ENCODE measurements at places on chromosomes 6 and 20.

DNA sequence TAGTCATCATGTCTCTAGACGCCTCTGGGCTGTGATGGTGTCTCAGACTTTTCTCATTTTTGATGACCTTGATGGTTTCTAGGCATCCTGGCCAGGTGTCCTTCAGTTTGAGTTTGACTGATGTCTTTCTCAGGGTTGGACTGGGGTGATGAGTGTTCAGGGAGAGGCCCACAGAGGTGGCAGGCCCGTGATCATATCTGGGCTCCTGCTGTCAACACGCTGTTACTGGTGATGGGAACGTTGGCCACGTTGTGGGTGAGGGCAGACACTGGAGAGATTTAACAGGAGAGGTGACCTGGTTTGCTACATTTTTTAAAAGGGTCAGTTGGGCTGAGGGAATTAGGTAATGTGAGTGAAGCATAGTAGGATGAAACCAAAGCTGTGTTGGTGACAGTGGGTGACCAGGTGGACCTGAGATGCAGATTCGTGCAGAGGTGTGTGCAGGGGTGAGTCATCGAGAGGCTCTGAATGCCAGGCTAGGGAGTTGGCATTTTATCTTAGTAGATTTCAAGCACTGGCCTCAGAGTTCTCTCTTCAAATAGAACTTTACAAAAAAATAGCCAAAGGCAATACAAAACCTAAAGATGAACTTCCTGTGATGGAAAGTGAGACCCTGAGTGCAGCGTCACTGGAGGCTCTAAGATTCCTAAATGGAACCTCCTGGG, 174.1 kb downstream of the CDH26 start:
- DNase-seq, result no peak

DNA sequence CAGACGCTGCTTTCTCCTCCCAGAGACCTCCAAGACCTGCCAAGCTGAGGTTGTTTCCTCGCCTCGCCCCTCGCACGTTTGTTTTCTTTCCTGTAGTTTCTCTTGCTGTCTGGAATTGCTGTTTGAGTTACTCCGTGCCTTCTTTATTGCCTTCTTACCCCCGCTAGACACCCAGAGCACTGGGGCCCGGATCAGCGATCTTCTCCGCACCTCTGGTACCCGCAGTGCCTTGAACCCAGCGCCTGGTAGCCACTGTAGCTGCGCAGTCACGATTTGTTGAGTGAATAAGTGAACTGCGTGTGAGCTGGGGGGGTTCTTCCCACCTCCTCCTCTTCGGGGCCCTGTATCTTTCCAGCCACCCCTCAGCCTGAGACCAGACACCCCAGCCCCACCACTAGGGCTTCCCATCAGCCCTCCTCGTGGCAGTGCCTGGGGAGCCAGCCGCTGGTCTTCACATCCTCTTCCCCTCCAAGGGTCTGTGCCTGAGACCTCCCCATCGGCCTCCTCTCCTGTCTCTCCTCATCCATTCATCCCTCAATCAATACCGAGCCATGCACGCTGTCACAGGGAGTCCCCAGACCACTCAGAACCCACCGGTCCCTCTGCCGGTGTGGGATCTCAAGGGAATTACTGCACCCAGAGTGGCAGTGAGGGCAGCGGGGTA, 849 bp upstream of the BMP7 start:
- DNase-seq, result no peak

- DNase-seq, result no peak
These were observed 4.6 kb downstream of the PTPN1 start for GRCh38 chr20:50514750-50515149.

GRCh38 chr20:24501764-24502556, 32.5 kb downstream of the SYNDIG1 start:
- DNase-seq, result peak; percentile 99

DNA sequence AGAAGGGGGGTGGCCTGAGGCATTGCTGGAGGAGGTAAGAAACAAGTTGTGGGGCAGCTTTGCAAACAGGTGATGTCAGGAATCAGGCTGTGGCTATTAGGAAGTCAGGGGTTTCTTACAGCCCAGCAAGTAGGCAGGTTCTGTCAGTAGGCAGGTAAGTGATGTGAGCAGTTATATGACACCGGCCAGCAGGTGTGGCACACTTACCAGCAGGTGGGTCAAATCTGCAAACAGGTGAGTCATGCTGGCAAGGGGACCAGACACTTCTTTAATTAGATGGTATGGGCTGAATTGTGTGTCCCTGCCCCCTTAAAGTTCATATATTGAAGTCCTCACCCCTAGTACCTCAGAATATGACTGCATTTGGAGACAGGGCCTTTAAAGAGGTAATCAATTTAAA, 16.4 kb upstream of the ENPP4 start:
- no peak for DNase-seq

- peak; percentile 83 for DNase-seq
These were observed at the start of gene SCRT2 for GRCh38 chr20:675453-676314. Gene SCRT2, minus strand, starts transcription at chr20:675802. Its CDS starts 201 bp downstream, at chr20:675601.

GRCh38 chr20:17615645-17616479, 46.0 kb downstream of the DSTN start:
- no peak for DNase-seq

GRCh38 chr6:42128460-42129359, 13.7 kb downstream of the C6orf132 start:
- DNase-seq, result no peak

- DNase-seq, result no peak
These were observed 69.5 kb upstream of the LGSN start for GRCh38 chr6:63389191-63389844.

DNA sequence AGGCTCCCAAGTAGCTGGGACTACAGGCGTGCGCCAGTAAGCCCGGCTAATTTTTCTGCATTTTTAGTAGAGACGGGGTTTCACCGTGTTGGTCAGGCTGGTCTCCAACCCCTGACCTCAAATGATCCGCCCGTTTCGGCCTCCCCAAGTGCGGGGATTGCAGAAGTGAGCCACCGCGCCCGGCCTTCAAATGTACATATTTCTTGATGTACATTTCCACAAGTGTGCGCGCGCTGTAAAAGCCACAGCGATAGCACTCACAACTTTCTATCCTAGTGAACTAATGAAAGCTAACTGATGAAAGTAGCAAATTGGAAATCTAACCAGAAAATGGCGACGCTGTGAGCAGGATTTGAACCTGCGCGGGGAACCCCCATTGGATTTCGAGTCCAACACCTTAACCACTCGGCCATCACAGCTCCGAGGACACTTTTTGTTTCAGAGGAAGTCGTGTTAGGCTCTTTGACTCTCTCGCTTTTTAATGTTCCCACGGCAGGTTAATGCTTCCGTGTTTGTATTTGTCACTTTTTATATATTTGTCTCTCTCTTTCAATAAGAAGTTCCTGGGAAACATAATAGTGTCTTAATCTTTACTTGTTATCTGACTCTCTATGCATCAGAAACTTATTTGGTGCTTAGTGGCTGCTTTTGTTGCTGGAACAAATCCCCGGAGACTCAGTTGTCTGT, 199.4 kb upstream of the ZNF184 start:
- peak; percentile 37 for DNase-seq

DNA sequence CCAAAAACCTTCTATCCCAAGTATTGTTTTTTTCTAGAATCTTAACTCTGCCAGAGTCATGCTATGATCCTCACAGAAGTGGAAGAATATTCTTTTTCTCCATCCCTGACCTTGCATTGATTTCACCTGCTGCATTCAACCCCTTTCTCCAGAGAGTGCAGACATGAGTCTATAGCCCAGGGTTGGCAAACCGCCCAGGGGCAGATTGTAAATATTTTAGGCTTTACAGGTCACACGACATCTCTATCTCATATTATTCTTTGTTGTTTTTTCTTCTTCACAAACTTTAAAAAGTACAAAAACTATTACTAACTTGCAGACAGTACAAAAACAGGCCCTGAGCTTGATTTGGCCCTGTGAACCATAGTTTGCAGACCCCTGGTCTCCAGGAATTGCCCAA, 112.1 kb upstream of the ASF1A start:
- no peak for DNase-seq

DNA sequence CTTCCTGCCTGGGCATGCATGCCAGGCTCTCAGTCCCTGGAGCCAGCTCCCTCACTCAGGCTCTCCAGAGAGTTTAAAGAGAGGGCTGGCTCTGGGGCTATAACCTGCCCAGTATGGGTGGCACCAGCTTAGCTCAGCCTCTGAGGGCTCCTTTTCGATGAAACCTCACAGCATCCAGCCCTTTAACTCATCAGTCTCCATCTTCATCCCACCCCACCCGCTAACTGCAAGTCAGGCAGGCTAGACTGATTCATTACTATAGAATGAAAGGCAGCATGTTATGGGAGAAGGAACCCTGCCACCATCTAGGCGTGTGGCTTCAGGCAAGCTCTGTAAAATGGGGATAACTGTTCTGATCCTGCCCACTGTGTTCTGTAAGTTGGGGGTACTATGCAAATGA, 53.5 kb downstream of the RAB44 start:
- DNase-seq, result peak; percentile 42

- DNase-seq, result no peak
These were observed 107.7 kb upstream of the GGTLC1 start for GRCh38 chr20:24096264-24096663.

DNA sequence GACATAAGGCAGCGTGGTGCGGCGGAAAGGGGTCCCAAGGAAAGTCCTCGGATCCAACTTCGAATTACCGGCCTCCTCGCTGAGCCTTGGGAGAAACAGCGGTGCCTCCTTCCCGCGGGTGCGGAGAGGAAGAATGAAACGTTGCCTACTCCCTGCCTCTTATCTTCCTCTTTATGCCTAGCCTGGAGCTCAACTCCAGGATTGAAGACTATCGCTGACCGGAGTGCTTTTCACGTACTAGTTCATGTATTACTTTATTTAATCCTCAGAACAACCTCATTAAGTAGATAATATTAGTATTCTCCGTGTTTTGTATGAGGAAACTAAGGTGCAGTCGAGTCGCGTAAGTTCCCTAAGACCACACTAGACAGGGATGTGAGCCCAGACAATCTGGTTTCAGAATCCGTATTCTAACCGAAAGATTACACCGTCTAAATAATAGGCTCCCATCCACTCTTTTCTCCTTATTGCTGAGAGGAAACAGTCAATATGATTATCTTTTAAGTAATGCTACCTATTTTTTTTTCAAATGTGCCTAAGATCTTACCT, 793 bp upstream of the PDSS2 start:
- no peak for DNase-seq

- DNase-seq, result peak; percentile 37
These were observed 20.5 kb upstream of the LTV1 start for GRCh38 chr6:143822584-143823024.

GRCh38 chr20:41228858-41229257, 88.7 kb downstream of the ZHX3 start:
- DNase-seq, result no peak

DNA sequence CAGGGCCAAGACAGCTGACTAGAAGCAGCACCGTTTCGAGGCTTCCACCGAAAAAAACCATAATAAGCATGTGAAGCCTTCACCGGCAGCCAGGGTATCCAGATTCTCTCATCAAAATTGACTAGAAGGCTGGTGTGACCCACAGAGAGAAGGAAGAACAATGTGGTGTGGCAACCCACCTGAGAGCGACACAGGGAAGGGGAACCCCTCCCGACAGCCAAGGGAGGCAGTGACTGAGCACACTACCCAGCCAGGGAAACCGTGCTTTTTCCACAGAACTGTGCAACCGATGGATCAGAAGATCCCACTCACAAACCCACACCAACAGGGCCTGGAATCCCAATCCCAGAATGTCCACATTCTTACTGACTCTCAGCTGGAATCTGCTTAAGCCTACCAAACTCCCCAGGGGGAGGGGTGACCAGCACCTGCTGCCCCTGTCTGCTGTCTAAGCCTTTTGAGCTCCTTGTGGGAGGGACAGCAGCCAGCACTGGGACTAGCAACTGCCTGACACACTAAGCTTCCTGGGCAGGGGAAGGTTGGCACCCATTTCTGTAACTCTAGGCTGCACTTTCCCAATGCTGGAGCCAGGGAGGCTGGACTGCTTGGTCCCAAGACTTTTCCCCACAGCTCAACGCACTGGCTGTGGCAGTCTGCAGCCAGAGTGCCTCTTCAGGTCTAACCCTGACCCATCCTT, 231.9 kb upstream of the FAM83B start:
- DNase-seq, result no peak

- DNase-seq, result no peak
These were observed 37.4 kb upstream of the BCAS1 start for GRCh38 chr20:54107600-54108325.

DNA sequence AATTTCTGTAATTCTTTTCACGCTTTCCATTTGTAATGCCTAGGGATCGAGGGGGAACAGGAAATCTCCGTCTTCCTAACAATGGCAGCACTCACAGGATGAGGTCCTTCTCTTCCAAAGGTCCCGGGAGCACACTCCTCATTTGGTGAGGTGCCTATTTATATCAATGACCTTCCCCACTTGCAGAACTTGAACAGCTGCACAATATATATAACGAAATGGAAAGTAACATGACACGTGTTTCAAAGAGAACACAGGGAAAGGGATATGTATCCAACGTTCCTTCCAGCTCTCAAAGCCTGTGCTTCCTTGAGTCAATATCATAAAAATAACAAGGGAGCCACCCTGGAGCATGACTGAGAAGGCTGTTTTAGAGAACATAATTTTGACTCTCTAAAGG, 78.6 kb upstream of the RBM24 start:
- DNase-seq, result no peak

DNA sequence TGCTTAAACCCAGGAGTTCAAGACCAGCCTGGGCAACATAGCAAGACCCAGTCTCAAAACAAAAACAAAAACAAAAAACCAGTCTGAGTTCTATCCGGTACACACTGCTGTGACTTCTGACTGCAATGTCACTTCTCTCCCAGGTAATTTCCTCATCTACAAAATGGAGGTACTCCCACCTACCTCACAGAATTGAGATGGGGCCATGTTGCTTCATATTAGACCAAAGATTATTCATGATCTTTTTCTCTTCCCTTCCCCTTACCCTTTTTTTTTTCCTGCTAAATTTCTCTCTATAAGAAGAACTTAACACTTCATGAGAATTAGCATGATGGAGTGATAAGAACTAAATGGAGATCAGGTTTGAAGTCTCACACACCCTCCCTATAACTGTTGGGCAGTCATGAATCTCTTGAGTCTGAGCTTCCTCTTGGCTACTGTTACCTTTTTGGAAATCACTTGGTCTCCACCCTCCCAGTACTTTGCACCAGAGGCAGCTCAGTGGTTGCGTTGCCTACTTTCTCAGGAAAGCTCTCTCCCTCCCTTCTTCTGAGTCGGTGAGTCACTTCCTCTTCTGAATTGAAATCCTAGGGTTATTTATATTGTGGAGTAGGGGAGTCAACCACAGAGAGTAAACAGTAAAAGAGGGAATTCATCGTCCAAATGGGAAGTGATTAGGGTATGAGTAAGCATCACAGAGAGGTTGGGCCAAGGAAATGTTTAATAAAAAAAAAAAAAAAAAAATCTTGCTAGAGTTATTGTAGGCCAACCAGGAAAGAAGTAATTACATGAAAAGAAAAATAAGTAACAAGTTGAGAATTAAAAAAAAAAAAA, 59.9 kb upstream of the MAP7 start:
- peak; percentile 98 for DNase-seq
